CD4-positive, alpha-beta T cell treated with Interleukin-15 for 1 hour (primary cell): ENCODE measurements at places on chromosomes 1 and 21.

GRCh38 chr1:32749332-32749731 lies 46.8 kb upstream of the SYNC start:
- DNase-seq = no peak

DNA sequence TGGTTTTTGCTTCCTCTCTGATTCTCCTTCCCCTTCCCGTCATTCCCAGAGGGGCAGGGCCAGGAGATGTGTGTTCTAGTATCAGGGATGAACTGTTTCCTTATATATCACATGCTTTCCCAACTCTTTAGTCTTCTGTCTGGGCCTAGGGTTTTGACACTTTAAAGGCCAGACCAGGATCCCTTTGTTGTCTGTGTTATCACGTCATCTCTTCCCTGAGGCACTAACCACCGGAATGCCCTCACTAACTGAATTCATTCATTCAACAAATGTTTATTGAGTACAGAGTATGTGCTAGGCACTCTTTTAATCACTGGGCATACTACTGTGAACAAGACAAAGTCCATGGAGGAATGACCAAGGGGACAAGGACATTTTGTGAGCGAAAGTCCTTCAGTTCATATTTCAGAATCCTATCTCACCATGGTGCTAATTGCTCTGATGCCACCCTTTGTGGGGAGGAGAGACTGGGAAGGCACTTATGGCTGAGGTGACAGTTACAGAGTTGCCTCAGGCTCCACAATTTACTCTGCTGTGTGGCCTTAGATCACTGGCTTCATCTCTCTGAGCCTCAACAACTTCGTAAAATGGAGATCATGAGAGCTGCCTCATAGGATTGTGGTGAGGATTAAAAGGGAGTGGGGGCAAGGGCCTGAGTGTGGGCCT lies 12.0 kb upstream of the ZNF362 start:
- DNase-seq = no peak

DNA sequence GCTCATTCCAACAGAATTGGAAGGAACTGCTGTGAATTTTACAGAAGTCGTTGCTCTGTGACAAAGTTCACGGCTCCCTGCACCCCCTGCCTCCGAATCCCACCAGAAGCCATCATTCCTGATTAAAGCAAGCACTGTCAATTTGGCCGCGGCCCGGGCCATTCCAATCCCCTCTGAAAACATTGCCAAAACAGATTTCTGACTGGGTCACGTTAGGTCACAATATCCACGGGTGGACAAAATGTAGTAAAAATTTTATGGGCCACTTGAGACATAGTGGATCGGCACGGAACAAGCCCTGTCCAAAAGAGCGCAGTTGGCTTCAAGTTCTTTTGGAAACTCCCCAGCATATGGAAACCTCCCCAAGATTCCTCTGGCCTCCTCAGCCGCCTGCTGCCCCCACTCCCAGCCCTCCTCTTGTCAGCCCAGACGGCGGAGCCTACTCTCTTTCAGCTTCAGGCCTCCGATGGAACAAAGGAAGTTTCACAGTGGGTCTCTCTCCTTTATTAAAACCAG lies 67.2 kb upstream of the IFNAR2 start:
- DNase-seq = no peak

DNA sequence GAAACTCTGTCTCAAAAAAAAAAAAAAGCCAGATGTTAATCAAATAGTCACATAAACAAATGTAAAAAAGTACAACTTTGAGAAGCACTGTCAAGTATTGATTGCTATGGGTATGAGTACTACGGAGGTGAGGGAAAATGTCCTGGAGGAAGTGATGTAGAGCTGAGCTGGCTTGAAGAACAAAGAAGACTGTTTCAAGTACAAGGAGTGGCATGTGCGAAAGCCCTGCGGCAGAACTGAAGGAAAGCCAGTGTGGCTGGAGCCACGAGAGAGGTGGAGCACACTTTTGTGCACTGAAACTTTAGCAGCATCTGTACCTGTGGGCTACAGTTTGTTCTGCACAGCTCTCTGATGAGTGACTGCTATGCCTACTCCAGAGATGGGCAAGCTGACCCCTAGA lies 5.4 kb upstream of the RPS6KA1 start:
- DNase-seq = no peak

GRCh38 chr1:33341190-33341589 lies 20.3 kb upstream of the A3GALT2 start:
- DNase-seq = no peak

- no peak for DNase-seq
These were observed 24.5 kb upstream of the KIRREL1 start for GRCh38 chr1:157968946-157969345.

- DNase-seq = no peak
These were observed 87.0 kb downstream of the RUNX1 start for GRCh38 chr21:34962136-34962535.

DNA sequence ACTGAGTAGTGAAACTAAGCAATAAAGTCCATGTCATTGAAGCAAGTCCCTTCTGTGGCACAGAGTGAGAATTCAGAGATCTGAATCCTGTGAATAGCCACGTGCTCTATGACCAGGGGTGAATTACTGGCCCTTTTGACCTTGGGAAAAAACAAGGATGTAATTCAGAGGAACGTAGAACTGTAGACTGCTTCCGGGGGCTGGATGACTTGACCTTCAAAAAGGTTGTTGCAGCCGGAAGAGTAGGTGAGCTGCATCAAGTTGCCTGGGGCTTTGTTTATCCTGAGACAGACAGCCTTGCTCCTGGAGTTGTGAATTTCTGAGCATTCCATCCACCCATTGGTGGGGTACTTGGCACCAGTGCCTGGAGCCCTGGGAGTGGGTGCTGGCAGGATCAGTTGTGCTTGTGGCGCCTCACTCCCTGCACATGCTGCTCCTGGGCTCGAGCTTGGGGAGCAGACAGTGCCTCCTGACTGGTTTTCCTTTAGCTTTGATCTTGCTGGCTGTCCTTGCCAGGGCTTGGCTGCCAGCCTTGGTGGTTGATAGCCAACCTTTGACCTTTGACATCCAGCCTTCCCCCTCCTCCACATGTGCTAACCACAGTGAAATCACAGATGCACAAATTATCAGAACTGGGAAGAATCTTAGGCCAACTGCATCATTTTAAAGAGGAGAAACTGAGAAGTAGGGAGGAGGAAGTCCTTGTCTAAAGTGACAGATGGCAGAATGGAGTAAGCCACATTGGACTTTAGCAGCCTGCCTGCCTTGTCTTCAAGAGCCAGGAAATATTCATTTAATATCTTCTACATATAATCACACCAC lies 16.2 kb upstream of the MYOG start:
- no peak for DNase-seq

DNA sequence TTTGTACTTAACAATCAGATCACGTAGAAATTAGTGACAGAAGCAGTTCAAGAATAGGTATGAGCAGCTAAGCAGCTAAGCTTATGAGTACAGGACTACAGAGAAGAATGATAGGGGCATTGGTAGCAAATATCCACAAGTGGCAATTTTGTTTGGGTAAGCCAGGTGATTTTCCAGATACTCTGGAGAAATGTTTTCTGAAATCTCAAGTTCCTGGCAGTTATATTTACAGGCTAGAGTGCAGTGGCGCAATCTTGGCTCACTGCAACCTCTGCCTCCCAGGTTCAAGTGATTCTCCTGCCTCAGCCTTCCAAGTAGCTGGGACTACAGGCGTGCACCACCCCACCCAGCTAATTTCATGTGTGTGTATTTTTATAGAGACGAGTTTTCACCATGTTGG lies 55.1 kb downstream of the ARID4B start:
- DNase-seq = no peak

GRCh38 chr1:224432672-224433040 lies 1.9 kb downstream of the WDR26 start:
- no peak for DNase-seq

GRCh38 chr1:223645903-223646302 lies 19.6 kb downstream of the CAPN8 start:
- DNase-seq = no peak

GRCh38 chr1:206691604-206692003 lies 6.9 kb downstream of the MAPKAPK2 start:
- DNase-seq = no peak

GRCh38 chr1:81158592-81158991 lies 642.1 kb upstream of the ADGRL2 start:
- no peak for DNase-seq

- DNase-seq = peak; percentile 67
These were observed 30.3 kb downstream of the PTPRC start for GRCh38 chr1:198669023-198669698.

DNA sequence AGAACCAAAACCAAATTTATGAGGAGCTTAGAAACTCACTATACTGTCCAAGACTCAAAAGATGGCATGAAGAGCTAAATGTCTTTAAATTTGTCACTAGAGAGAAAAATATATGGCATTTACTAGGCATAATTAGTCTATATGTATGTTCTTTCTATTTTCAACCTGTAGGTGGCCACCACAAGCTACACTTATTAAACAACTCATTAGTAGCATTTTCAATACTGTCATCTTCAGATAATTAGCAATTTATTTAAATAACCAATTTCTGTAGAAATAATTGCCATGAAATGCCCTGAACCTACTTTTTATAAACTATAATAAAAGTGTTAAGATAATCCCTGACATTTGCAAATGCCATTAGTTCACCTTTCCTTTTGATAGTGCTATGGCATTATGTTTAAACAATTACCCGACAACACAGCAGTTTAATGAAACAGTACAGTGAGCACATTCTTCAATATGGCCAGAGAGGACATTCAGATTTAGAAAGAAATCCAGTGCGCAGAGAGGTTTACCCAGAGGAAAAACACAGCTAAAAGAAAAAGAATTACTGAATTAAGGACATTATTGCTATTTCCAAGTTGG lies 522.5 kb downstream of the PTBP2 start:
- no peak for DNase-seq

DNA sequence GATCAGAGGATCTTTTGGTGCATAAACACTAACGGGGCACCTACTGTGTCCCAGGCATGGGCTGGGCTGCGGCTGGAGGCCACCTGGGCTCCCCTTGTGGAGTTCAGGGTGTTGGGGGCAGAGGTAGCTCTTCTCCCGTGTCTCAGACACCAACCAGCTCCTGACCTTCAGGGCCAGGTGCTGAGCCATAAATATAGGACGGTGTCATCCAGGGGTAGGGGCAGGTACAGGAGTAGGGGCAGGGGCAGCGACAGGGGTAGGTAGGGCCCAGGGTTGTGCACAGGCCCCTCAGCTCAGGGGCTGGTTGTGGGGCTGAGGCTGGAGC lies 18.0 kb upstream of the LRRC3 start:
- DNase-seq = no peak

- no peak for DNase-seq
These were observed 730 bp downstream of the SLC16A4 start for GRCh38 chr1:110390096-110390495.

DNA sequence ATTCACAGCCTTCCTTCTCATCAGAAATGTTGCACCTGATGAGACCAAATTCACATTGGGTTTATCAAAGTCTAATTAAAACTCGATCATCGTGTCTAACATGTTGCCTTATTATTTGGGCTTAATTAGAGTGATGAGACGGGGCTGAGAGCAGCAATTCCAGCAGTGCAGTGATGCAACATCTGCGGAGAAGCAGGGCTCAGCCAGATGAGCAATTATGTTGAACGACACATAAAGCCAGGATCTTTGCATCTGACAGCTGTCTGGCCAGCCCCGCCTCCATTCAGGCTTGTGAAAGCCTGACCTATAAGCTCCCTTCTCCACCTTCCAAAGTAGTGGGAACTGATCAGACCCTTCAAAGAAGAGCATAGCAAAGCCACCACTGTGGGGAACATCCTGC lies 109.8 kb downstream of the C1orf94 start:
- DNase-seq = no peak

- DNase-seq = no peak
These were observed 82.3 kb downstream of the CYYR1 start for GRCh38 chr21:26490771-26491170.

GRCh38 chr1:2374252-2375155 lies 16.9 kb downstream of the MORN1 start:
- no peak for DNase-seq

- no peak for DNase-seq
These were observed 722.2 kb upstream of the CHRM3 start for GRCh38 chr1:238664139-238664538.

DNA sequence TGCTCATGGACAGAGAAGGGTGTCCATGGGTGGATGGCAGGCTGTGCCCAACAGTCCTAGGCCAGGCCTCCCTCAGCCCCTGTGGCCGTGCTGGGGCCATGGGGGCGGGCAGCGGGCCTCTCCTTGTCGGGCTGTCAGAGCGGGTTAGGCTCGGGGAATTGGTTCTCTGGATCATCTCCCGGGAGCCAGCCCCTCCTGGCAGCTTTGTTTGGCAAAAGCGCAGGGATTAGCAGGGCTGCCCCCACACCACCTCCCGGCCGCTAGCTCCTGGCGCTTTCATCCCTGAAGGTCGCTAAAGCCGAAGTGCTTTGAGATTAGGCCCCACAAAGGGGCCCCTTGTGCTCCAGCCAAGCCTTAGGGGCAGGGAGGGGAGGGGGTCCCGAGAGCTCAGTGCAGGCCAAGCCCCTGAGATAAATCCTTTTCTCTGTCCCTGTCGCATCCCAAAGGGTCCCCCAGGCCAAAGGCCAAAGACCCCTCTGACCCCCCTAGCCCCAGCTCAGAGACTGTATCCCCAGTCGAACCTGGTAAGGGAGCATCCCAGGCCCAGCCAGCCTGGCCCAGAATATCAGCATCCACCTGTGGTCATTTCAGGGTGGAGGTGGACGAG lies 9.8 kb upstream of the DMBX1 start:
- no peak for DNase-seq

DNA sequence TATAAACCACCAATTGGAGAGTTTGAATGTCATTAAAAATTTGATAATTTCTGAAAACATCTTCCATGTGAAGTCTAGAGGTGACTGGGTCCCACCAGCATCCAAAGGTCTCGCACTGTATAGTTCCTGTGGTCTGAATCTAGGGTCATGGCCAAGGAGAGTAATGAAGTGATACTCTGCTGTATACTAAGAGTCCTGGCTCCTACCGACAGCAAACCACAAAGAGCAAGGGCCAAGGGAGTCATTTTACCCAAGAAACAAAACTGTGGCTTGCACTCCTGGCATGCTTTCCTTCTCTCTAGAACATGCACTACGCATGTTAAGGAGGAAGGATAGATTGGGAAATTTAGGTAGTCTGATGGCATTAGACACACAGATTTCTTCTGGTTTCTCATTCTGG lies 115.6 kb downstream of the BRINP2 start:
- DNase-seq = no peak
